ENCODE measurements at places on chromosomes 3 and 15.

- no peak for DNase-seq
Observed at GRCh38 chr3:159620873-159621272, 367.8 kb upstream of the IL12A start.

DNA sequence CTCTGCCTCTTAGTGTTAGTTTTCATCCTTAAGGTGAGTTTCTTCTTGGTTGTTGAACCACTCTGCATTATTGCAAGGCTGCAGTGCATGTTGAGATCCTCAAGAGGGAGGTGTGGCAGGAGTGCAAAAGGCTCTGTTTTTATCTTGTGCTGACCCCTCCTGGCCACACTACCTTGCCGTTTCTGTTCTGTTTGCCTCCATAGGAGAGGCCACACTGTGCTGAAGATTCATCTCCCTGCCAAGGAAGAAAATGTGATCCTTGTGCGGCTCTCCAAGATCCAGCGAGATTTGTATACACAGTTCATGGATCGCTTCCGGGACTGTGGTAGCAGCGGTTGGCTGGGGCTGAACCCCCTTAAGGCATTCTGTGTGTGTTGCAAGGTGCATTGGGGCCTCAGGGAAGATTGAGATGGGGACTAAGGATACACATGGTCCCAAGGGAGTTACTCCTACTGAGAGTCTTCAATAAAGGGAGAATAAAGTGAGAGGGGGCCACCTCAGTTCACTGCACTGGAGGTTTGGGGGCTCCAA lies 33.0 kb upstream of the TEX264 start:
- no peak for DNase-seq

GRCh38 chr3:126194713-126195305 lies 14.4 kb upstream of the ALDH1L1 start:
- no peak for DNase-seq

DNA sequence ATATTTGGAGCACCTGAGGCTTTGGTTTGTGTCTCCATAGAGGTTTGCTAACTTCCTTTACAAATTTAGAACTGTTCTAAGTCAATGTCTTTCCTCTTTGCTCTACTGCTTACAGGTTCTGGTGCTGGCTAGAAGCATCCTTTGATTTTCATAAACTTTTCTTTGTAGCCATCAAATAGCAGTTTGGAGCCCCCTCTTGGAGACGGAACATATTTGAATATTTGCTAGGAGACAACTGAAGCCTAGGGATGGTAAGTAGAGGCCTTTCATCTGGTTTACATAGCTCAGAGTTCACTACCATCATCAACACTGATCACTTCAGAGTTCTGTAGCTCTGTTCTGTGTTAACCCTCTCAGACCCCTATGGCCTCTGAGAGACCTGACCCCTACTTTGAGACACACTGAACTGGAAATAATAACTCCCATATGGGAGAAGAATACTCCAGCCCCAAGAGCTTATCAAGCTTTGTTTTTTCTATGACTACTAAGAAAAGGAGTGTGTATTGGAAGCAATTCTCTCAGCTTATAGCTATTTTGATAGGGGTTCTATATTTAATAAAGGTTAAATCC lies 420.4 kb downstream of the EPHA3 start:
- DNase-seq: no peak

DNA sequence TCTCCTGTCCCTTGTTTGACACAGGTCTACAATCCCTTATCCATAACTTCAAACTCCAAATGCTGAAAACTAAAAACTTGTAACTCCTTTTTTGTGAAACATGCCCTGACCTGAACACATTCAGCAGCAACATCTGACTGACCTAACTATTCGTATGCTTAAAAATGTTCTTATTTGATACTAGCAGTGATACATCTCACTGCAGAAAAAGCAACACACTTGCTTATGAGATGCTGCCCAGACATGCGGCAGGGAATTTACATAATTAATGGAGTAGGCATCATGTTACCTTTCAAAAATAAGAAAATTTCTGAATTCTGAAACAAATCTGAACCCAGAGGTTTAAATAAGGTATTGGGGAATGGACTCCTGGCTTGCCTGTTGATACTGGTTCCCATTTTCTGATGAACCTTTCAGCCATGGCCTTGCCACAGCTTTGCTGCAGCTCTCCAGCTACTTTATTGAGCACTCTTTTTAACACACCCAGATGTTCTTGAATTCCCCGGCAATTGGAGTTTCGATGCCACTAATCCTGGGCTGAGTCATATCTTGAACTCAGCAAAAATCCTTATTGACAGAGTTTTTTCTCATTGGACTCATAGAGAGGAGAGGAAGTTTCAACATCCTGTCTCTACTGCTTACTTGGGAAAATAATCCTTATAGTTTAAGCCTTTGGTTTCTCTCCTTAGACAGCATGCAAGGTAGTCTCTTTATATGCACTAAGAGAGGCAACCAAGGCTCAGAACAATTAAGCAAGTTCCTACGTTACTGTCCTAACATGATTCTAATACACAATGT lies 296.6 kb upstream of the LMCD1 start:
- DNase-seq: no peak

DNA sequence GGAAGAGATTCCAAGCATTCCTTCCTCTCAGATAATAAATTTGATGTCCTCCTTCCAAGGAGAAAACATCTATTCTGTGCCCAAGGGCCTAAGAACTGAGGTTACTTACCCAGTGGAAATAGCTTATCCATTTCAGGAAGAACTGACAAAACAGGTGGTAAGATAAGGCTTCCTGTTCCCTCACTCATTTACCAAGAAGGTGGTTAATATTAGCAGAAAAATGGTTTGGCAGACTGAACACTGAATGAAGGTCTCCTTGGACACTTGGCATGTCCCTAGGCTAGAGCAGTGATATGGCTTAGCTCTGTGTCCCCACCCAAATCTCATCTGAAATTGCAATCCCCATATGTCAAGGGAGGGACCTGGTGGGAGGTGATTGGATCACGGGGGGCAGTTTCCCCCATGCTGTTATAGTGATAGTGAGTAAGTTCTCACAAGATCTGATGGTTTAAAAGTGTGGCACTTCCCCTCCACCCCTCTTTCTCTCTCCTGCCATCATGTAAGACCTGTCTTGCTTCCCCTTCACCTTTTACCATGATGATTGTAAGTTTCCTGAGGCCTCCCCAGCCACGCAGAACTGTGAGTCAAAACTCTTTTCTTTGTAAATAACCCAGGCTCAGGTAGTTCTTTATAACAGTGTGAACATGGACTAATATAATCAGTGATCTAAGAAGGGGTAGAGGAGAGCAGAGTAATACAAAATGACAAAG lies 127.4 kb downstream of the ST8SIA2 start:
- no peak for DNase-seq

DNA sequence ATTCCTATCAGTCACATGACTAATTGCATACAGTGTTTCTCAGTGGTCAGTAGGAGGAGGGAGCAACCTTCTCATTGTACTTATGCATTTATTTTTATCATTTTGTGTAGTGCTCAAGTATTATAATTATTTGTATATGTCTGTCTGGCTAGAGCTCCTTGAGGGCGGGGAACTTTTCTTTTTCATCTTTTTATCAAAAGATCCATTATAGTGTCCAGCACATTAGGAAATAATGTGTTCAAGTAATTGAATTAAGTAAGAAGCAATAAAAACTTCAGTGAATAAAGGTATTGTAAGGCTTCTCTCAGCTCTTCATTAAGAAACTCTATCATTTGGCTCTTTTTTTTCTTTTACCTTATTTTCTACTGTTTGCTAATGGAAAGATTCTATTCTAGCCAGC lies 18.8 kb downstream of the FGF7 start:
- no peak for DNase-seq

DNA sequence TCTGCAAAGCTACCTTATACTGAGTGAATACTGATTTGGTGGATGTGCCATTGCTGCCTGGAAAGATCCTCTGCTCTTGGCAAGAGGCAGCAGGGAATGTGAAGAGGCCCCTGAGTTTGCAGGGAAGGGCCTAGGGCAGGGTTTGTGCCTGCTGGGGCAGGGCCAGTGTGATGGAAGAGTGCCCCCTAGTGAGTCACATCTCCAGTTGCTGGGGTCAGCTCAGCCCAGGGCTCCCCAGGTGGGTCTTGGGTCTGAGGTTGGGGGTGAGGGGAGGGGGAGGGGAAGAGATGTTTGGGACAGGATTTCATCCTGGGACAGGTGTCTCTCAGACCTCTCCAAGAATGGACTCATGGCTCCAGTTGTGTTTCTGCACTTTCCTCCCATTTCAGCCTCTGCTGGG lies 4.1 kb upstream of the AMOTL2 start:
- DNase-seq: no peak

- DNase-seq: no peak
Observed at GRCh38 chr15:75620841-75621391, 4.6 kb downstream of the SNUPN start.

- no peak for DNase-seq
Observed at GRCh38 chr3:141557961-141558706, 71.3 kb downstream of the RASA2 start.

GRCh38 chr3:148938306-148938705 lies 53.0 kb upstream of the GYG1 start:
- DNase-seq: no peak

GRCh38 chr15:26841941-26842340 lies 24.9 kb upstream of the GABRA5 start:
- DNase-seq: no peak

GRCh38 chr15:36491912-36492311 lies 87.5 kb upstream of the CDIN1 start:
- no peak for DNase-seq

DNA sequence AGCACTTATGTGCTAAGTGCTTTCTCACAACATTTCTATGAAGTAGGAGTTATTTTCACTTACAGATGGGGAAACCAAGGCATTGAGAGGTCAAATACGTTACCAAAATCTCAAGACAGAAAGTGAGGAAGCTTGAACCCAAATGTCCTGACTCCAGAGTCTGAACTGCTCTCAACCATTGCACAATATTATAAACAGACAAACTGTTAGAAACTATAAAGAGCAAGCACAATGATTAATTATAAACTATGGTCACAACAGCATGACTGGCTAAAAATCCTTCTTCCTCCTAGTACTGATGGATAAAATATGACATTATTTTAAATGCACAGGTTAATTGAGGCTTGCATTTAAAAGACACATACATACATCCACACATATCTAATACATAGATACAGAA lies 77.9 kb upstream of the ASB14 start:
- DNase-seq: no peak

GRCh38 chr15:50210462-50211157 lies 28.6 kb downstream of the SLC27A2 start:
- DNase-seq: no peak

- DNase-seq: no peak
Observed at GRCh38 chr3:124702950-124703349, 27.3 kb upstream of the UMPS start.

DNA sequence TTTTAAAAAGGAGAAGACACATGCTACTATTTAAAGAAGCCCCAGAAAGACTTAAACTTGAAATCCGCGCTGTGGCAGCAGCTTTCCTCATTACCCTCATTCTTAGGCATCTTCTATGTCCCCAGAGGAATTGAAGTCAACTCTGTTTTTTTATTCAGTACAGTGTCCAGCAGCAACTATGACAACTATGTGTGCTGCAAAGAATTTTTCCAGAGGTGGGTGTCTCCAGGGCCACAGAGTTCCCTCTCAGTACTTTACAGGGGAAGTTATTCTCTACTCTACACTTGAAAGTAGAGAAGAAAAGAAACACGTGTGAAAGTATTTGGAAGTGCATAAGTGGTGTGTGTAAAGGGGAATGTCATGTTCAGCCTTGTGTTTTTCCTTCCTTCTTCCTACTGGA lies 32.0 kb downstream of the GATM start:
- no peak for DNase-seq

DNA sequence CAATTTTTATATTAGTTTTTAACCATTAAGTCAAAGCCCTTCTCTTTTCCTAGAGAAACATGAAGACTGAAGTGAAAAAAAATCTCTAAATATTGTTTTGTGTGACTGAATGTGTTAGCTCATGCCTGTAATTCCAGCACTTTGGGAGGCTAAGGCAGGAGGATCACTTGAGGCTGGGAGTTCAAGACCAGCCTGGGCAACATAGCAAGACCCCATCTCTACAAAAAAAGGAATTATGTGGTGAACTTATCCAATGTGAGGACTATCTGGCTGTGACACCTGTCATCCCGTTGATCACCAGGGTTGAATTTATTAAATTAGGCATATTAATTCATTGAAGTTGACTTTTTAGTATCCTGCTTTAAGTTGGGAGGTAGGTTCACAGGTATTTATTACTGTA lies 13.0 kb downstream of the SMC4 start:
- no peak for DNase-seq

DNA sequence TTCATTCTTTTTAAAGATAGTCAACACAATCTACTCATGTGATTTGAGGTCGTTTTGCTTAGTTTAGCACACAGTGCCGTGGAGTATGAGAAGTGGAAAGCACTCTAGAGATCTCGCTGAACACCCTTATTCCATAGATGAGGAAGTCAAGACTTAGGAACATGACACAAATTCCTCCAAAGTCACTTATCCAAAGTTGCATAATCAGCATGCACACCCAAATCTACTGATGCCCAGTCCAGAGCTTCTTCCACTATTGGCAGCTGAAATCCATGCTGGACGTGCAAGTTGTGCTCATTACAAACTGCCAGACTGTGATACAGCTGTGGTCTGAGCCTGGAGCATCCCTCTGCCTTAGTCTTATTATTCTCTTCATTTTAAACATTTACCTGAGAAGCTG lies 83.5 kb upstream of the ZNF280D start:
- no peak for DNase-seq

GRCh38 chr15:51642696-51643095 lies 20.1 kb upstream of the DMXL2 start:
- DNase-seq: no peak

GRCh38 chr3:147615035-147615434 lies 205.9 kb downstream of the ZIC1 start:
- no peak for DNase-seq

DNA sequence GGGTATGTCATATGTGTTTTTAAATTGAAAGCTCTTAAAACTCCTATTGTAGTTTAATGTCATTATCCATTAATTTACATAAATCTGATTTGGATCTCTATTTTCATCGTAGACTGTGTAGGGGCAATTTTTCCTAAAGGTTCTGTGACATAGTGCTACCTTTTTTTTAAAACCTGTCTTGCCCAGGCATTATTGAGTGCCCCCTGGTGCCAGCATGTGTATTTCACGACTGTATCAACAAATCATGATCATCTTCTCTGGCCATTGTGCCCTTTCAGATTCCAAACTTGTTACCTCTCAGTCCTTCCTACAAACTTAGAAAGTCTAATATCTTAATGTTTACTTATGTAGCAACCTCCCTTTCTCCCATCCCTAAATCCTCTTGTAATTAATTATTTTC lies 97.2 kb upstream of the FLNB start:
- no peak for DNase-seq

DNA sequence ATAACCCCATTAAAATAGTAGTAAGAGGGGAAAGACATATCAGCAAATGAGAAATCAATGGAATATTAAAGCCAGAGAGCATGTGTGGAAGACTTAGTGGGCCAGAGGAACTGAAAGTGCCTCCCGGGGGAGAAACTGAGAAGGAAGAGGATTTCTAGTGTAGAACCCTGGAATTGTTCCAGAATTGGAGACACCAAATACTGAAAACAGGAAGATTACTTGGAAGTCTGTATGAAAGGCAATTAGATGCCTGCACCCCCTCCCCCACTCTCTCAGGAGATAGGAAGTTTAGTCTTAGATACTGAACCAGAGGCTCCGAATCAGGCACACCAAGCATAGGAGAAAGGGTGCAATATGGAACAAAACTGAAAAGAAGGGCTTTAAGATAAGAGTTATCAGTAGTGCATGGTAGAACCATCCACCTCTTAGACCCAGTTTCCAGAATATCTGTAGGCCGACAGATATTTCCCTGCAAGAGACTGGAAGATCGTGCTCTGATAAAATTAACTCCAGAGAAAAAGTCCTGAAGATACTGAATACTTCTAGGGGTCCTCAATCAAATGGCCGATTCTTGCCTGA lies 32.4 kb downstream of the KLHL18 start:
- no peak for DNase-seq

- DNase-seq: no peak
Observed at GRCh38 chr3:194208709-194209108, 72.8 kb downstream of the HES1 start.
